ENCODE measurements at places on chromosomes 5 and 9. TPM values are rescaled to one million over a fixed set of nuclear protein-coding genes. Genes with fewer than 3 reads are reported as not detected.

GRCh38 chr9:33297432-33297831, 7.1 kb downstream of the NFX1 start:
- DNase-seq: no peak

- DNase-seq: no peak
These were observed 20.1 kb downstream of the SLC35D2 start for GRCh38 chr9:96363175-96363967.

- no peak for DNase-seq
These were observed 10.4 kb upstream of the MLLT3 start for GRCh38 chr9:20632705-20633104.

GRCh38 chr5:7181841-7182240, 214.1 kb upstream of the ADCY2 start:
- no peak for DNase-seq

GRCh38 chr5:138719811-138720210, 33.4 kb upstream of the CTNNA1 start:
- no peak for DNase-seq

GRCh38 chr9:88927510-88927909, 63.8 kb upstream of the S1PR3 start:
- no peak for DNase-seq

DNA sequence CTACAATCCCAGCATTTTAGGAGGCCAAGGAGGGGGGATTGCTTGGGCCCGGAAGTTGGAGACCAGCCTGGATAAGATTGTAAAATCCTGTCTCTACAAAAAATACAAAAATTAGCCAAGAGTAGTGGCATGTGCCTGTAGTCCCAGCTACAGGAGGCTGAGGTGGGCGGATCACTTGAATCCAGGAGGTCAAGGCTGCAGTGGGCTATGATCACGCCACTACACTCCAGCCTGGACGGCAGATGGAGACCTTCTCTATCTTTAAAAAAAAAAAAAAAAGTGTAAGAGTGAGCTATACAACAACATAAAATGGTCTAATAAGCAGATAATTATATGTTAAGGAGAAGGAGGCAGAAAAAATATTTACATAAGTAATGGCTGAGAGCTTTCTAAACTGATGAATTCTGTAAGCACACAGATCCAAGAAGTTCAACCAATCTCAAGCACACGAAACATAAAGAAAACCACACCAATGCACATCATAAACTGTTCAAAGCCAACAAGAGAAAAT, 23.0 kb downstream of the CDC14B start:
- no peak for DNase-seq

DNA sequence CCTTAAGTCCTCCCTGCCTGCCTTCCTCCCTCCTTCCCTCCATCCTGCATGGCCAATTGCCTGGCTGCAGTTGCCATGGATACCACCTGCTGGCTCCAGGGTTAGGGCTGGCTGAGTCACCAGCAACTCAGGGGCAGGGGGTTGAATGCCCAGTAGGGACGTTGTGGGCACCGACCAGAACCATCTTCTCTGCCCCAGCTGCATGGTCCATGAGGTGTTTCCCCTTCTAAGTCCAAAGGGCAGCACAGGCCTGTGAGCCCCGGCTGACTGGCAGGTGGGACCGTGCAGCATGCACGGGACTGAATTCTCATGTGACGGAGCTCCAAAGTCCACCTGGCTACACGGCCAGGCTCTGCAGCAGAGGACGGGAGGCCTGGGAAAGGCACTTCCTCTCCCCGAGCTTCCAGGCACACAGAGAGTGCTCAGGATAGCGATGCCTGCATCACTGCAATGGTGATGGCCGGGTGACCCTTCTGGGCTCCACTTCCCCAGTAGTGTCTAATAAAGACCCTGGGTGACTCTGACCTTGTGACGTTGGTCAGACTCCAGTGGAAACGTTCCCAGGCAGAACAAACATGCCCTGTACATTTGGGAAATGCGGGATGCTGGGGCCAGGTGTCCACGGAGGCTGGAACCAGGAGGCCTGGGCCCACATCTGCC, 5.7 kb downstream of the ASS1 start:
- peak; percentile 14 for DNase-seq

DNA sequence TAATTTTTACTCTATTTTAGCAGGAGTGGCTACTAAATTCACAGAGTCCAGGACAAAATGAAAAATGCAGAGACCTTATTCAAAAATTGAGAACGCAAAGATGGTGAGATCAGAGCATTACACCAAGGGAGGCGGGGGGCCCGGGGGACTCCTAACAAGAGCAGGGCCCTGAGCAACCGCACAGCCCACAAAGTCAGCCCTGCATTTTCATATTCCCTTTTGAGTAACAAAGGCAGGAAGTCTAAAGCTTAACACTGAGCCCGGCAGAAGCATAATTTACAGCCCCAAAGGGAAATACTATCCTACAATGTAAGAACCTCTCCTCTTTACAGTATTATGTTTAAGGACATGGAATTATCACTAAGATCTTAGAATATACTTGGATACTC, 69.4 kb downstream of the TLE1 start:
- no peak for DNase-seq

- DNase-seq: no peak
These were observed 4.0 kb upstream of the TRAF2 start for GRCh38 chr9:136882109-136882946.

DNA sequence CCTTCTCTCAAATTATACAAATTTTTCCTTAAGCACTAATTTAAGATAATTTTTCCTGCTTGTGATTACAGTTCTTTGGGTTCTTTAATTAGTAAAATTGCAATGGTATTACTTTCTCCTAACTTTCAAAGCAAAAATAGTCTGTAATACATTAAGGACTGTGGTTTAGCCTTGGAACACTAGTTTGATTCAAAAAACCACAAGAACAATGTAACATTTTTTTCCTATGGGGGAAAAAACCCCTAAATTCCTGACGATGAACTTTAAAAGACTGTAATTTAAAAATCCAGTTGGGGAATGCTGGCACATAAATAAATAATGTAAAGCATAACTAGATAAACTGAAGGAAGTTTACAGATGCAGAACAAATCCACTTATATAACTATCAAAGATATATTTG, 65.3 kb downstream of the CDC14B start:
- DNase-seq: no peak

DNA sequence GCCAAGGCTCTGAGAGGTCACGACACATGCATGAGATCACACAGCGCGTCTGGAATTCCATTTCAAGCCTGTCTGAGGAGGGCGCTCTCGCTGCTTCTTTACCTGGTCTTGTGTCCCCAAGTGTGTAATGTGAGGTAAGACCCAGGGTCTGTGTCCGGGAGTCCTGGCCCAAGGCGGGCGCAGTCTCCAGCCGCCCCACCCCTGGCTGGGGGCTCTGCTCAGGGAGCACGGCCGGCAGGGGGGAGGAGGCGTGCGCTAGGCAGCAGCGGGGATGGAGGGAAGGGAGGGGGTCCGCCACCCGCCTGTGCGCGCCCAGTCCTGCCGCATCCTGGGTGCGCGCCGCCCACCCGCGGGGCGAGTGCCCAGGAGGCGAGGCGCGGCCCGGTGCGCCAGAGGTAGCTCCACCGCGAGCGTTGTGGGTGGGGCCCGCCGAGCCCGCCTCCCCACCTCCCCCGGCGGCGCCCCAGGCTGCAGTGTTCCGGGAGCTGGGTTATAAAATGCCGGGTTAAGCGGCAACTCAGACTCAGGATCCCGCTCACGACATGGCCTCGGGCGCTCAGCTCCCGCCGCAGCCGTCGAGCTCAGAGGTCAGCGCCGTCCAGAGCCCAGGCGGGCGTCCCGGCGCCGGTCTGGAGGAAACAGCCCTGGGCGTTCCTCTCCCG, at the start of gene CCNI2:
Gene CCNI2, plus strand, starts transcription at position 473 of the 662 bp plus-strand sequence. Its CDS starts 70 bp downstream, at position 543.
- peak; percentile 53 for DNase-seq

- DNase-seq: peak; percentile 44
These were observed 369 bp downstream of the OCLN start for GRCh38 chr5:69492923-69493395.

- DNase-seq: no peak
These were observed 51.1 kb downstream of the KLF4 start for GRCh38 chr9:107438211-107439031.

GRCh38 chr5:34035756-34036155, 7.3 kb downstream of the C1QTNF3 start:
- no peak for DNase-seq

- DNase-seq: no peak
These were observed 217.5 kb downstream of the MAN2A1 start for GRCh38 chr5:109907189-109907588.

- peak; percentile 89 for DNase-seq
These were observed at the start of gene RPP25L for GRCh38 chr9:34611811-34612787. RPP25L (minus strand) TSS chr9:34612097; CDS start chr9:34611296, 801 bp downstream.

- DNase-seq: no peak
These were observed 717.8 kb downstream of the DTWD2 start for GRCh38 chr5:118270526-118270925.

GRCh38 chr9:34510497-34511468, 12.0 kb downstream of the ENHO start:
- DNase-seq: no peak

DNA sequence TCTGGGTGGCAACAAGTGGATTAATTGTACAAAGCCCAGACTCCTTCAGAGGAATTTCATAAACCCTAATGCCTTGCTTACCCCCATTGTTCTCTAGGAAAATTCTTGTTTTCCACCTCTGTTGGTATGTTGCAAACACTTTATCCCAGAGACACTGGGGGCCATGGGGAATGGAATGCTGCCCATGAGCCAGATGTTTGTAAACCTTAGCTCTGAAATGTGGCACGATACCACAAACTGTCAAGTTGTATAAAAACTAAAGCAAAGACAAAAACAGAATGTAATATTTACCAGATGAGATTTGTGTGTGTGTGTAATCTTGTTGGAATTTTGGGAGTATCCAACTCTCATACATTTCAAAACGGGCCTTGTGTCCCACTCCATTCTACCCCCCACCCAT, 465.0 kb downstream of the EBF1 start:
- DNase-seq: no peak

GRCh38 chr5:9624196-9624947, 5.8 kb downstream of the TAS2R1 start:
- no peak for DNase-seq

GRCh38 chr5:9194509-9194908, 351.4 kb downstream of the SEMA5A start:
- DNase-seq: no peak

DNA sequence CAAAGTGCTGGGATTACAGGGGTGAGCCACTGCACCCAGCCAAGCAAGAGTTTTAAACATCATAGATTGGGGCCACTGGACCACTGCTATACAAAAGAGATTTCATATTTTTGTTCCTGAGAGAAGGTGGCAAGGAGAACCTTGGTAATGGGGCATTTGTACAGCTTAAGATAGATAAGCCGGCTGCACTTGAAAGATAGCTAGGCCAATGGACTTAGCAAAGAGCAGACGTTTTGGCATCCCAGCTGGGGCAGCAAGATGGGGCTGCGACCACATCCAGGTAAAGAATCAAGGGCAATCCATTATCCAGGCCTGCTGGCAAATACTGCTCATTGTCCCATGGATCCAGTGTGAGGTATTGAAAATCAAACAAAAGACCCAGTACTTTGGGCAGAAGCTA, 3.9 kb upstream of the ISCA1 start:
- no peak for DNase-seq

- DNase-seq: no peak
These were observed 60.9 kb upstream of the GLRX start for GRCh38 chr5:95883185-95884016.

DNA sequence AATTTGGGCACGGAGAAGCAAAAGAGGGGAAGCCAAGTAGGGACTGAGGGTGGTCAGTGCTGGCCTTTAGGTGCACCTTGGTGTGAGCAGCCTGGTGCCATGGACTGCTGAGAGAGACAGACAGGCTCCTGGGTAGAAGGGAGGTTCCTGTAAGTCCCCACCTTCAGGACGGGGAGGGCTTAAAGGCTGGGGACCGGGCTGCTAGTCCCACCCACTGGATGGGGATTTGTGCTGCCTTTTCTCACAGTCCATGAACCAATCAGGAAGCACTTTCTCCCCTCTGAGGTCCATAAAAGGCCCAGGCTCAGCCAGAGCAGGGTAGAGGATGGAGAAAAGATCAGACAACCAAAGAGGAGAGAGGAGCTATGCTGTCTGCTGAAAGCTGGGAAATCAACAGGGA, 15.2 kb downstream of the CDC25C start:
- no peak for DNase-seq

- no peak for DNase-seq
These were observed 694.5 kb downstream of the TLE1 start for GRCh38 chr9:80994892-80995291.

DNA sequence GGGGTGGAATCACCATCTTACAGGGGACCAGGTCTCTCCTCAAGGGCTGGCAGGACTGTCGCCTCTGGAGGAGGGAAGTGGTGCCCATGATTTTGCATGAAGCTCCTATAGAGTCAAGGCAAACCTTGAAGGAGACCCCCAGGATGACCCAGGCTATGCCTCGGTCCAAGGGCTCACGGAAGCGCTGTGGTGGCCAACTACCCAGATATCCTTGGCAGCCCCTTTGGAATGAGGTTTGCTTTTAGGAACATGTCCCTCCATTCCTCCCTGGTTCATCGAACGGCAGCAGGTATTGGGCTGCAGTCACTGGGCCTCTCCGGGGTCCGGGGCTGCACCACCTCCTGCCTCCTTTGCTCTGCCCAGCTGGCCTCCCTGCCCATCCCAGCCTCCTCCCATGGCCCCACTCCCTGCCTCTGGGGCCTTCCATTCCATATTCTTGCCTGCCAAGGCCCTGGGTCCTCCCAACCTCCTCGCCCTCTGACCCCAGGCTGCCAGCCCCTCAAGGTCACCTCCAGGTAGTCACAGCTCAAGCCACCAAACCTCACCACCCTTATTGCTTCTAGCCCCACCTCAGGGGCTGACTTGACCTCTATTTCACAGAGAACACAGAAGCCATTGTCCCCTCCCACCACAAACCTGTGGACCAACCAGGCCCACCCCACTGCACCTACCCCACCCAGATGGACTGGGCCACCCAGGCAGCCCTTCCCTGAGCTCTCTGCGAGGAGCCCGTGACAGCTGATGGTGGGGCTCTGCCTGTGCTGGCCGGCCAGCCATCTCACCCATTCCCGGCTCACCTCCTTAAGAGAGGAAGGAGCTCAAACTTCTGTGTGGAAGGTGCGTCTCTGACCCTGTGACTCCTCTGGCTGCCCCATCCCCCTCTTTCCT, 3.6 kb upstream of the IL3 start:
- DNase-seq: peak; percentile 7

DNA sequence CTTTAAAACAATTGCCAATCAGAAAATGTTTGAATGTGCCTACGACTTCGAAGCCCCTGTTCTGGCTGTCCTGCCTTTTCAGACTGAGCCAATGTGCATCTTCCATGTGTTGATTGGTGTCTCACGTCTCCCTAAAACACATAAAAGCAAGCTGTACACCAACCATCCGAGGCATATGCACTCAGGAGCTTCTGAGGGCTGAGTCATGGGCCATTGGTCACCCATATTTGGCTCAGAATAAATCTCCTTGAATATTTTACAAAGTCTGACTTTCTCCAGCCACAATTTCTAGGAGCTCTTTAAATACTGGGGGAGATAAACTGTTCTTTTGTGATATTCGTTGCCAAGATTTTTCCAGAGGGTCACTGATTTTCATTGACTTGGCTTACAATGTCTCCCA, 53.9 kb downstream of the C9orf57 start:
- no peak for DNase-seq

- DNase-seq: no peak
These were observed 2300.3 kb upstream of the C9orf72 start for GRCh38 chr9:29873579-29873978.

PAPPA gene
- total RNA-seq: 10.5 TPM

MFAP3 gene
- total RNA-seq: 45.3 TPM

UBTD2 gene
- 68.1 TPM for total RNA-seq

PRR16 gene
- total RNA-seq: 0.25 TPM

LCN9 gene
- total RNA-seq: not detected

CAMSAP1 gene
- 150 TPM for total RNA-seq

PHYHD1 gene
- total RNA-seq: 4.4 TPM

FSD1L gene
- 32.5 TPM for total RNA-seq

MEGF10 gene
- 0.69 TPM for total RNA-seq

ABLIM3 gene
- total RNA-seq: 19.0 TPM

CCNJL gene
- total RNA-seq: 123 TPM

ACTL7A gene
- total RNA-seq: not detected

PCDHB4 gene
- total RNA-seq: 7.8 TPM
